Stimulated activated CD4-positive, alpha-beta T cell treated with anti-CD3 and anti-CD28 coated beads, Interleukin-1b, Interleukin-23, amount 100 ng/mL, for 48 hours (primary cell): ENCODE measurements at places on chromosomes 4 and X.

- no peak for DNase-seq
These were observed 718.6 kb downstream of the PDHA2 start for GRCh38 chr4:96558466-96558865.

DNA sequence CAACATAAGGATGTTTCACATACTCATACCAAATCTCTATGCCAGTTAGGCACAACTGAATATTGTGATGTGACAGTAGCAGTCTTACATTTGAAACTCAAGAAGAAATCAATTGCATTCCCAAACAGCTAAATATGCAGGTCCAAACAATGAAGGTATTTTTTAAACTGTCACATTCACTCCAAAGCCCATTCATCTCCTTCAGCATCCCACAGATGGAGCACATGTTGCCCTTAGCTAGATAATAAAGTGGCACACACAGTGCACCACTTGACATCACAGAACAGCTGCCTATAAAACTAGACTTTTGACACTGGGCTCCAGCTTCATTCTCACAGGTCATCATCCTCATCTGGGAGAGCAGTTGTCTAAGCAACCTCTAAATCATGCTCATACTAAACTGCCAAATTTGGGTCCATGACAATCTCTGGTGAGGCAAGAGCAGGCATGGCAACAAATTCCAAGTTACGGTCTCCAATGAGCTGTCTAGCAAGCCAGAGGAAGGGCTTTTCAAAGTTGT lies 26.2 kb upstream of the ARHGEF6 start:
- no peak for DNase-seq

GRCh38 chr4:177351622-177352244 lies 42.1 kb downstream of the NEIL3 start:
- DNase-seq = no peak

- no peak for DNase-seq
These were observed 32.8 kb downstream of the HTT start for GRCh38 chr4:3107271-3107670.

DNA sequence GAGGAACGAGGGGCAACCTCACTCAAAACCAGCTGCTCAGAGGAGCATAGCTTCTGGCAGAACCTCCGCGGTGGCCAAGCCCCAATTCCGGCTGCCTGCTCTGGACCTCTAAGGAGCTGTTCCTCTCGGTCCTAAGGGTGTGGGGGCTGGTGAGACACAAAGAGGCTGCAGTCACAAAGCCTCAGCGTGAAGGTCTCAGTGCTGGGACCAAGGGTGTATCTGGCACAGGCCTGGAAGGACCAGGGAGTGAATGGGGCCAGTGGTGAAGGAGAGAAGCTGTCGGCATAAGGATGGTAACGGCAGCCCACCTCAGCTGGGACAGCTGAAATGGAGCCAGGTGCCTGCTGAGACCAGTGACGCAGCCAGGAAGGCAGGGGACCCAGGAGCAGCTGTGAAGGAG lies 5.3 kb downstream of the PDE6B start:
- DNase-seq = no peak
